HL-60 (cell line): ENCODE measurements at places on chromosomes 1 and 21.

DNA sequence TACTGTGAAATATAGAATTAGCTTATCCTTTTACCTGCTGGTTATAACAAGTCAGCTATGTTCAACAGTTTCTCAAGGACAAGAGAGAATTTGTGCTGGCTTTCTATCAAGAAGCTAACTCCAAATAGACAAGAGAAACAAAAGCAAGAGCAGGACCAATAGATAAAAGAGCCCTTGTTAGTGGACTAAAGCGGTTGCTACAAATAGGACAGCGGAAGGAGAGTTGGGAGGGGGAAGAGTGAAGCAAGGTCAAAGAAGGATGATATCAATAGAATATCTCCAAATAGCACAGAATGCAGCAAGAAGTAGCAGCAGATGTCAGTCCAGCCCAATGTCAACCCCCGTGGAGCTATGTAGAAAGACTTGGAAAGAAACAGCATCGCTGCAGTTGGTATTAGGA lies 53.0 kb upstream of the AKT3 start:
- DNase-seq, result no peak

GRCh38 chr1:86303041-86303690 lies 93.0 kb downstream of the ODF2L start:
- no peak for DNase-seq

DNA sequence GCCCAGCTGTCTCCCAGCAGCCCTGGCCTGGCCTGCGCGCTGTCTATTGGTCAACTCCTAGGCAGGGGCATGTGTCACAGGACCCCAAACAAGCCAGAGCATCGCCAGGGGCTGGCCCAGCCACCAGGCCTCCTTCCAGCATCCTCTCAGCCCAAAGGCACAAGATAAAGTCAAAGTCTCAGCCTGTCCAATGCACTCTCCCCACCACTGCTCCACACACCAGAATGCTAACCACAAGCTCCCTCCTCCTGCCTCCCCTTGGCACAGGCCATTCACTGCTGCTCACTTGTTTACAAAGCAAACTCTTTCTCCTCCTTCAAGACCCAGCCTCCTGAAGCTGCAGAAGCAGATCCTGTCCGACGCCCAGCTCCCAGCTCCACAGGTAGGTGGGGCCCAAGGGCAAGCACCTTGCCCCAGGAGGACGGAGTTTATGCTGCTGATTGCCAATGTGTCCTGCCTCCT lies 133.4 kb downstream of the DMRTB1 start:
- DNase-seq, result no peak

- DNase-seq, result no peak
Measured at GRCh38 chr1:224696891-224697765, 81.0 kb downstream of the CNIH3 start.

DNA sequence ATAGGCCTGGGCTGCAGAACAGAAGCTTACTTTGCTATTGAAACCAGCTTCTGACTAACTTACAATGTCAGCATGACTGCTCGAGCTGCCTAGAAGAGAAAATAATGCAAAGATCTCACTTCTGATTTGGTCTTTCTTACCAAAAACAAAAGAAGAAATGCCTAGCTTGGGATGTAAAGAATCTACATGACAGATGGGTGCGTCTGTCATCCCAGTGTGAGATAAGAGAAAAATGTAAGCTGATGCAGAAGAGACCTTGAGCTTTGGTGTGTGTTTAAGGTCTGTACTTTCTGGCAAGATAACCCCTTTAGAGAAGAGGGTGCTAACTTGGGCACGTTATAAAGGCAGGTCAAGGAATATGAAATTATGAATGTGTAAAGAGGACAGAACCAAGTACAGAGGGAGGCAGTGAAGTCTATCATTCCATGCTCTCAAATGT lies 3.6 kb downstream of the FAM20B start:
- DNase-seq, result no peak

- peak; percentile 52 for DNase-seq
Measured at GRCh38 chr1:147635342-147635741, 35.0 kb downstream of the ACP6 start.

- DNase-seq, result no peak
Measured at GRCh38 chr1:12542138-12542465, 75.9 kb downstream of the DHRS3 start.

GRCh38 chr1:159184201-159184600 lies 12.8 kb downstream of the CADM3 start:
- DNase-seq, result no peak

DNA sequence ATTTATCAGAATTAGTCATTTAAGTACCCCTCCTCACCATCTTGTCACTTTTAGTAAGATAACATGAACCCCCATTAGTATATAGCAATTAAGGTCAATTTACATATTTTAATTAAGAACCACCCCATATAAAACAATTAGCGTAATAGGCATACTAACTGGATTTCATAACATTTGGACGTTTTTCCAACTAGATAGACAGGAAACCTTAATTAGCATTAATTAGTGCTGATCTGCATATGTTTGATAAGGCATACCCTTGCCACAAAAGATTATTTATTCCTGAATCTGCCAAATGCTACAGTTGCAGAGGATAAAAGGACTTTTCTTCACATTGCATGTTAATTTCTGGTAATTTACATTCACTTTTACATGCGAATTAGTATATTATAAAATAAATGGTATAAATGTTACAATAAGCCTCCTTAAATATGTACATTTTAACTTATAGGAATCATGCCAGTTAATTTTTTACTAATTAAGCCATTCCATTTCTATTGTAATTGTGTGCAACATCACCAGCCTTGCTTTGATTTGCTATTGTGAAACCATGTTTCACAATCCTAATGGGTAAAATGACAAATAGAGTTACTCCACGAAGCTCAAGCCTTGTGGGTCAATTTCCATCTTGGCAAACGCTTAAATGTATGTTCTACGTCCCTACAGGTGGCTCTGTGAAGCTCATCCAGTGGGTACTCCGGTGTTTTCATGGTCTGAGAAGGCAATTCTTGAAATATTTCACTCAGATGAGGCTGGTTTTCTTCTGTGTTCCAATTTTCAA lies 469.6 kb downstream of the DPYD start:
- peak; percentile 16 for DNase-seq

DNA sequence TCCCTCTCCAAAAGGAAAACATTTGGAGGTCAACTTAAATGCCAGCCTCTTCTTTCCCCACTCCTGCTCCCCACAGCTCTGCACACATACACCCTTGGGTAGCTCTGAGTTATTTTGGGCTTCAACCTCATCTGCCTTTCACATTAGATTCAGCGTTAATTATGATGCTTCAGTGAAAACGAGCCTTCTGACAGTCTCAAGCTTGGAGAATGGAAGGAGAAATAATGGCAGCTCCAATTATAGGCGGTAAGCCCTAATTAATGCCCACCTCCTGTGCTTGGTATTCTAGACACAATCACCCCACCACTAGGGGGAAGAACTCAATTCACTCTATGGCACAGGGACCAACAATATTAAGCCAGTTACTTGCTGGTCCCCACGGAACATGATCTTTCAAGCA lies 397.9 kb downstream of the BRINP2 start:
- DNase-seq, result no peak

DNA sequence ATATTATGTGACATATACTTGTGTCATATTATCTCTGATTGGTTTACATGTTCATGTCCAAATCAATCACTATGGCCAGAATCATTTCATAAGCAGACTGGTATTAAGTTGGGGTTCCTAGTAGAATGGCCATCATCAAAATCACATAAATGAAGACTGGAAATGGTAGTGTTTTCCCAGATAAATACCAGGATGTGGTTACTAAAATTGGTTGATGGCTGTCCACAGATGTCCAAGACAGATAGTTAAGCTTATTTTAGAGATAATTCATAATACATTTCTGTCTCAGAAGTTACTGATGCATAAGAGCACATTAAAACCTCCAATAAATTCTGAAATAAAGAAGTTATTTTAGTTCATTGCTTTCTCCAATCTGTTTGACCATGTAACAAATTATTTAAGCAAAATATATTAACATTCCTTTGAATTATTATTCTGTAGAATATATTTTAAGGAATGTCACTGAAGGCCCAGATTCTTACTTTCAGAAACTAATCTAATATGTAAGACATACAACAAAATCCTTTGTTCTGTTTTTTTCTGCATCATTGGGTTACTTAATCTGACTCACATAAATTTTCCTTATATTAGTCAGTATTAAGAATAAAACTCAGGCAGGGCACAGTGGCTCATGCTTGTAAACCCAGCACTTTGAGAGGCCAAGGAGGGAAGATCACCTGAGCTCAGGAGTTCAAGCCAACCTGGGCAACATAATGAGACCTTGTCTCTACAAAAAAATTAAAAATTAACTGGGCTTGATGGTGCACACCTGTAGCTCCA lies 483.9 kb downstream of the PTPRC start:
- DNase-seq, result no peak

DNA sequence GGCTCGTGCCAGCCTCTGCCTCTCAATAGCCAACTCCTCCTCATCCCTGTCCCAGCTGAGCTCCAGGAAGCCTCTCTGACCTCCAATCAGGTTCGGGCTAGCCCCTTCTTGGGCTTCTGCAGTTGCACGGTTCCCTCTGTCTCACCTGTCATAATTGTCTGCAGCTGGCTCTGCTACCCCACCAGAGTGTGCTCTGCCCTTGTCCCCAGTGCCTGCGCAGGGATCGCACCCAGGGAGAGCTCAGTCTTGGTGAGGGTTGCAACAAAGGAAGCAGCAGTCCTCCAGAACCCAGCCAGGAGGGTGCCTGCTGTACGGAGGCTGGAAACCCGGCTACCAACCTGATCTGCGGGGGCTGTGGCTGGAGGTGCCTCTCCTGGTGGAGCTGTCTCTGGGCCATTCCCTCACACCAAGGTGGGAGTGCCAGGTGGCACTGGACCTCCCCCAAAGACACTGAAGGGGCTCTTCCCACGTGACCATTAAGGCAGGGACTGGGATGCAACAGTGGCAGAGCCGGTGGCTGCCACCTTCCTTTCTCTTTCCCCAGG lies 63.5 kb upstream of the DMRTB1 start:
- no peak for DNase-seq

DNA sequence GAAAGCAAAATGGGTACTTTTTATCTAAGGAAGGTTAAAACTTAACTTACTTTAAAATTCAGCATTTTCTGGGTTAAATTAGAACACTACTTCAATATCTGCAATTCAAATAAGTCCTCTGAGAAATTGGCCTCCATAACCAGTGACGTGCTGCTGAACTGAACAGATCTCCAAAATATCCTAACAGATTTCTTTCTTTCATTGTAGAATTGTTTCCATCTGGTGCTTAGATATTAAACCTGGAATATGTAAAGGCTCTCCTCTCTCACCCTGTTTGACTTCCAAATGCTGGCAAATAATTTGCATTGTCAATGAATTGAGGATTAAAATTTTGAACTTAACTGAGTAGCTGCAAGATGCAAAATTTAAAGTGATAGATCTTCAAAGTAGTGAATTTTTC lies 316.9 kb upstream of the CXADR start:
- no peak for DNase-seq

- DNase-seq, result no peak
Measured at GRCh38 chr1:44581205-44581604, 93.1 kb downstream of the TMEM53 start.

DNA sequence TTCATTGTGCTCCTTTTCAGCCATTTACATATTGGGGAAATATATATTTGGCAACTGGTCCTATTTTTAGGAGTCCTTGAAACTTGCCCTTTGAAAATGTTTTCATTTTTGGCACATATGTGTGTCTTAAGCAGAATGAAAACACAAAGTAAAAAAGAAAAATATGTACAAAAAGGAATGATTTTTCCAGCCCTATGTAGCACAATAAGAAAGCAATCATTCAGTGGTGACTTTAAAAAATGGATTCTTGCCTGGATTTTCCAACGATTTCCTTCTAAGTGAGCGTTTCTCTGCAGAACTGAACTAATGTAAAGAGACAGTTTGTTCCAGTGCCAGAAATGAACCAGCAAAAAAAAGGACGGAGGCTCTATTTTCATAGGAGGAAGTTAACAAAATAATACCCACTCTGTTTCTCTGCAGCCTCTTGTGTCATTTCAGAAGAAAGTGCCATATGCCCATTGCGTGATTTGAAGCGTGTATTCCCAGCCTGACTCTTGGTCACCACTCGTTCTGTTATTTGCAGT lies 340.1 kb downstream of the SETD4 start:
- no peak for DNase-seq

- no peak for DNase-seq
Measured at GRCh38 chr1:193799948-193800690, 613.7 kb upstream of the B3GALT2 start.

GRCh38 chr1:117686907-117687306 lies 81.1 kb downstream of the TENT5C start:
- DNase-seq, result no peak

DNA sequence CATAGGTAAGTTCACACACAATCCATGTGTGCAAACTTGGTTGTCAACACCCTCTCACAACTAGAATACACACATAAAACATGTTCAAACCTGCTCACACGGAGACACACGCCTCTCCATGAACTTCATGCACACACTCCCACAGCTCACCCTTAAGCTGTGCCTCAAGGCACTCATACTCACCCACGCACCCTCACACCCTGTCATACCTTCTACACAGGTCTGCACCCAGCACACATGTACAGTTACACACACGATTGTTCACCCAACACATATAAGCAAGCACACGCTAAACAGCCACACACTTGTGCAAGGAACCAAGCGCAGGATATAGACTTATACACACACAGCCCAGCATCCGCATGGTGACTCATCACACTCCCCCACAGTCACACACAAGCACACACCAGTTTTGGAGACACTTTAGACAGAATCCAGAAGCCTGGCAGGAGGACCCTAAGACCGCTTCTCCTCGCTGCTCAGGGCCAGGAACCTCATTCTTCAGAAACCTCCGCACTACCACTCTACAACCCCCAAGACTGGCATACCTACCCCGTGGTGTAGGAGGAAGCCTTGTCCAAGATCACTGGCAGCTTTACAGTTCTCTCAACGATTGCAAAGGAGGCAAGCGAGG lies 58.7 kb upstream of the ZC3H12A start:
- DNase-seq, result no peak

- no peak for DNase-seq
Measured at GRCh38 chr1:180522213-180522515, 19.8 kb upstream of the ACBD6 start.

DNA sequence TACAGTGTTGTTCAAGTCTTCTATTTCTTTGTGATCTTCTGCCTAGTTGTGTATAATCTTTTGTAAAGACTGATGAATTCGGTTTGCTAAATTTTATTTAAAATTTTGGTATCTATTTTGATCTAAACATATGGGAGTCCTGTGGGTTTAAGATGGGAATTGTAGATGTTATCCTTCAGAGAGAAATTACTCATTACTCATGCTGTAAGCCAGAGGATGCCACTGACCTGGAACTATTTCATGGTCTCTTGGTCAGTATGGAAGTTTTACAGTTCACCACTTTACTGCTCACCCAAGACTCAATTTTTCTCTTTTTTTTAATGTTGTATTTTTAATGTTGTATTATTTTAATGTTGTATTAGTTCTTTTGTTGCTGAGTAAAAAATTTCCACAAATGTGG lies 138.6 kb upstream of the B3GALT2 start:
- no peak for DNase-seq

GRCh38 chr1:55420026-55420425 lies 204.9 kb upstream of the USP24 start:
- no peak for DNase-seq

DNA sequence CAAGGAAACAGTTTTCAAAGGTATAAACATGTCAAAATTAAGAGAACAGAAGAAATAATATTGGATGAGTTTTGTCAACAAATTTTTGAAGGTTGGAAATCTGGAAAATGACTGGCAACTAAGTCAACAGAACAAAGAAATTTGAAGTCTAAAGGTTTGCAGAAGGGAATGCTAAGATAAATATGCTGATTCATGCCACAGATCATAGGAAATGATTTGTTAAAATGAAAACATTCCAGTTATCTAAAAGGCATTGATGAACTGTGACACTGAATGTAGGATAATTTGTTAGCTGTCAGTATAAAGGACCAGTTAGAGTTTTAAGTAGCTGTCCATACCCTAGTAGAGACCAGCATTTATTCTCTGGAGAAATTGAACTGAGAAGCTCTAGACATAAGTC lies 157.9 kb upstream of the CHRM3 start:
- DNase-seq, result no peak
